Heart left ventricle (tissue), 16 donors: ENCODE measurements at places on chromosomes 7 and 10. TPM values are rescaled to one million over a fixed set of nuclear protein-coding genes. Genes with fewer than 3 reads are reported as not detected.
A peak's percentile ranks its signal among the peaks of the same experiment; 100 is the strongest.

GRCh38 chr10:7410862-7411670 lies at the start of gene SFMBT2:
Gene SFMBT2, minus strand, starts transcription at chr10:7411034. Its CDS starts 29,136 bp downstream, at chr10:7381898.
- DNase-seq, result peak; percentile 80

DNA sequence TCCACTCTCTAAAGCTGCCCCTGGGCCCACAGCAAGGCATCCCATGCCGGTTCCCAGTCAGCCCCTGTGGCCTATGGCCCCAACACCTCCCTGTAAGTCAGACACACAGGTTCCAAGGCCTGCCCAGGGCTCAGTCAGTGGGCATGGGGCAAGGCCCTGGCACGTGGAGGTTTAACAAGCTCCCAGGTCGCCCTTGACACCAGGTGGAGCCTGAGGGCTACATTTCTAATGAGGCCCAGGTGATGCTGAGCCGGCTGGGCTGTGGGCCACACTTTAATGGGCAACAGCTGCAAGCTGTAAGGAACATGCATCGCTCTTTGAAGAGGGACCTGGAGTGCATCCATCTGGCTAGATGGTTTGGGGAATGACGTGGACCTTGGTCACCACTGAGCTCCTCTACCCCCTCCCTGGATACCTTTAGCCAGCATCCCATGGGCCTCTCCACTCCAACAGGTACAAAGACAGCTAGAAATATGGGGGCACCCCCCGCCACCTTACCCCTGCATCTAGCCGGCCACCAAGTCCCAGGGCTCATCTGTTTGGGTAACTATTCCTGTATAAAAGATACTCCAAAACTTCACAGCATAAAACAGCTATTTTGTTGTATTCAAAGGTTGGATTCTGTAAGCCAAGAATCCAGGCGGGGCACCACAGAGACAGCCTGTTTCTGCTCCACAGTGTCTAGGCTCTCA lies 122.5 kb downstream of the OAT start:
- no peak for DNase-seq

DNA sequence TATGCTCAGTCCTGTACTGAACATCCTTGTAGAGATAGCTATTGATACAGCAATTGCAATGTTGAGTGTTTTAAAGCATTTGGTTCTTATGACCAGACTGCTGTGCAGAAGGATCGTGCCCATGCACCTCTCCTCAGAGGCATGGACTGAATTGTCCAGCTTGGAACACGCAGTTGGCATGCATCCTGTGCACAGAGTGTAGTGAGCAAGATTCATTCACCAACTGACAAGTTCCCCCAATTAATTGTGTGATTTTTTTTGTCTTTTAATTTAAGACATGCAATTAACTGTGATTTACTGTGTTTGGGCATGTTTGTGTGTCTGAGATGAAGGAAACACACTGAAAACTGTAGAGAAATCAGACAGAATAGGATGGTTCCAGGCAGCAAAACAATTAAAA lies 323.7 kb downstream of the CDK14 start:
- no peak for DNase-seq

DNA sequence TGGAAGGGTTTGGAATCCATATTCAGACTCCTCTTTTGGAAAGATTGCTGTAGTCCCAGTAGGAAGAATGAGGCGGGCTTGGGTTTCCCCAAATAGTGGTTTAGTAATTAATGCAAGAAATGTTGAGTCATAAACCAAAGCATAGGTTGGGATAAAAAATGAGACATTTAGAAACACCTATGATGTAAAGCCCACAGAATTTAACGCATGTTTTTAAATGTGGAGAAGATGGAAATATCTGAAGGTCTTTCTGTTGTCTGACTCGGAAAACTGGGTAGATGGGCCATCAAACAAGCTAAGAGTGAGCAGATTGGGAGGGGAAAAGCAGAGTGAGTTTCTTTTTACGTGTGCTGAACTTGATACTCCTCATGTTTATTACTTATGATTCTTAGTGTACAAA lies 62.2 kb downstream of the LANCL2 start:
- DNase-seq, result no peak

DNA sequence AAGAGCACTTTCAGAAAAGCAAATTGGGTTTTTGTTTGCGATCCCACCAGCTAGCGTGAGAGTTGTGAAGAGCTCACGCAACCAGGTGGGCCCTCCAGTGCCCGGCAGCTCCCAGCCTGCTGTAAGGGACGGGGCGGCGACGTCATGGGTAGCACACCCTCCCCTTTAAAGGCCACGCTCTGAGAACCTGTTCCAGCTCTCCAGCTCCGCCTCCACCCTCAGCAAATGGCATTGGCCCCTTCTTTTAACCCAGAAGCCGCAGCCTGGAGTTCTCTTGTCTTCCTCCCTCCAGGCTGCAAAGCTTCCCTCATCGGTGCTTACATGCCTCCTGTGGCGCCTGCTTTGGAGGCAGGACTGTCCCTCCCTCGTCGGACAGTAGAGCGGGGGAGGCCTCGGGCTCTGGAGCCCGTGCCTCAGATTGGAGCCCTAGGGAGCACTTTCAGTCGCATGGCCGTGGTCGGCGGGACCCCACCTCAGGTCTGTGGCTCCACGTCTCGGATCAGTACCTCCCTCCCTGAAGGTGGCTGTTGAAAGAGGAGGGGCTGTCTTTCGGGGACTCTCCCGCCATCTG lies 32.9 kb downstream of the WIPI2 start:
- no peak for DNase-seq

- no peak for DNase-seq
These were observed 83.3 kb downstream of the RNLS start for GRCh38 chr10:88499569-88500470.

- peak; percentile 91 for DNase-seq
These were observed 28.2 kb downstream of the SKIDA1 start for GRCh38 chr10:21497177-21497807.

Gene TMEM72
- not detected for total RNA-seq
